ENCODE measurements at places on chromosomes 3 and 15. TPM values are rescaled to one million over a fixed set of nuclear protein-coding genes. Genes with fewer than 3 reads are reported as not detected.

GRCh38 chr15:33848011-33848410 lies 120.3 kb upstream of the CHRM5 start:
- DNase-seq: no peak

GRCh38 chr15:61731099-61731498 lies 329.1 kb downstream of the VPS13C start:
- DNase-seq: no peak

DNA sequence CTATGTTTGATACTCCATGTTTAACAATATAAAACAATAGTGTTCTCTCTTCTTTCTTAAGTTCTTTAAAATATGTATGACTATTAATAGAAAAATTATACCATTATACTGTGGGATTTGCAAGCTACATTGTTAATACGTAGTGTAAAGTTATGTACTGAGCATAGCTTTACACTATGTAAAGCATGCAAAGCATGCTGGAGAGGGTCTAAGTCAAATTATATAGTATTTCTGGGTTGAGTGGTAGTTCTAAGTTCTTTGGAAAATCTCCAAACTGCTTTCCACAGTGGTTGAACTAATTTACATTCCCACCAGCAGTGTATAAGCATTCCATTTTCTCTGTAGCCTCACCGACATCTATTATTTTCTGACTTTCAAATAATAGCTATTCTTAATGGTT lies 253.0 kb downstream of the RAP2B start:
- no peak for DNase-seq

DNA sequence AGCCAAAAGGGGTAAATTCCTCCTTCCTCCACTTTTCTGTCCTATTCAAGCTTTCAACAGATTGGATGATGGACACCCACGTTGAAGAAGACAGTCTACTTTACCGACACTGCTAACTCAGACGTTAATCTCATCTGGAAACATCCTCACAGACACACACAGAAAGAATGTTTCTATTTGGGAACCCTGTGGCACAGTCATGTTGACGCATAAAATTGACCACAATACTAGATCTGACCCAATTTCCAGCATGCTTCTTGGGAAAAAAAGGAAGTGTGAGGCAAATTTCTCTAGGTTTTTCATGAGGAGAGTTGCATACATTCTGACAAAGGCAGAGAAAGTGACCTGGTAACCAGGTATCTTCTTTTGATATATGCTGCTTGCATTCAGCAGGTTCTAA lies 594.1 kb downstream of the FGF12 start:
- DNase-seq: no peak

DNA sequence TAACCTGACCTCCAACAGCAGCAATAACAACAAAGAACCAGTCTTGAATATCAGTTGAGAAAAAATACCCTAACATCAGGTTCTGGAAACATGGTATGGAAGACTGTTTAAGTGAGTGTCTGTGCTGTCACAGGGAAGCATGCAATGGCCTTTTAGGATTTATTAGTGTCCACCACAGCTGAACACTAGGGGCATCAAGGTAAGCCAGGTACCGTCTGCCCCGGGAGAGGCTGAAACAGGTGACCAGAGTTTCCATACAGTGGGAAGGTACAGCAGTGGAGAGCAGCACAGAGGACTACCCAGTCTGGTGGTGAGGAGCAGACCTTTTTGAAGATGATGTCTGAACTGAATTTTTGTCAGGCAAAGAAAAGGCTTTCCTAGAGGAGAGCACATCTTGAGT lies 18.4 kb downstream of the ZDHHC23 start:
- DNase-seq: no peak

DNA sequence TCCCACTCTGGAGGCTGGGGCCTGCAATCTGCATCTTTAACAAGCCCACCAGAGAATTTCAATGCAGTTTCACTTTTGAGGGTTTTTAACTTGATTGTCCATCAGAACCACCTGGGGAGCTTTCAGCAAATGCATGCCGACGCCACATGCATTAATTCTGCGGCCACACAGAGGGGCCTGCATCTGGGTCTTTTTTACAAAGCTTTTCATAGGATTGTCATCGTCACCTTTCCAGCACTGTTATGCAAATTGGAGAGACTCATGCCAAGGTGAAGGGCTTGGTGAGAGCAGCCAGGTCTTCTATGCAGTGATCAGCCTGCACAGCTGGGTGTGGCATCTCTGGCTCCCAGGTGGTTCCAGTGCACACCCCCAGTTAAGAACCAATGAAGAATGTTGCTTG lies 143.0 kb upstream of the CTDSPL start:
- DNase-seq: no peak

The ACKR2 gene
- 15.8 TPM for total RNA-seq

DNA sequence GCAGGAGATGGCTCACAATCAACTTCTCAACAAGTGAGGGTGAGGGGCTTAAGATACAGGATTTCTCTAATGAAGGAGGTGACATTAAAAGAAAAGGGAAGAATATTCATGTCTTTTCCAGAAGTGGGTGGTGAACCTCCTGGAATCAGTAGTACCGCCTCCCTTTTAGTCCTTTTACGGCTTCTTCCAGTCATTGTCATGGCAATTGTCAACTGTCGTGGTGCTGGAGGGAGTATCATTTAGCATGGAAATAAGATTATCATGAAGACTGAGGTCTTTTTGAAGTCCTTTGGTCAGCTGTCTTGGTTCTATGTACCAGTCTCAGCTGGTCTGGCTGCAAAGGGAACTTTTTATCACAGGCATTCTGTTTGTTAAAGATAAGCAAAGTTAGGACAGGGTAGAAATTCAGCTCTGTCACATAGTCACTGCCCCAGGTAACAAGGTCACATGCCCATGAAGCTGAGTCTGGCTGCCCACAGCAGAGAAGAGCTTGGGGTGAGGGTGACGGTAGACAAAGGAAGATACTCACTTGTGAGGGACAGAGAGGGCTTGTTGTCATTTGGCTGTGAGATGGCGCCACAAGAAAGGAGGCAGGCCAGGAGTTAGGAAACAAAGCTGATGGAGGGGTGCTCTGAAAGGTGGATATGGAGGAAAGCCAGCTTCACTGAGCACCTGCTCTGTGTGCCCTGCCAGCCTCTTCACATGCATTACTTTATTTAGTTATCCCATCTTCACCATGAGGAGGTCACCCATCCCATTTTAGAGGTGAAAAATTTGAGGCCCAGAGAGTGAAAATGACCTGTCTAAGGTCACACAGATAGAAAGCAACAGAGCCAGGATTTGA lies 228.2 kb upstream of the TRIM42 start:
- DNase-seq: no peak

DNA sequence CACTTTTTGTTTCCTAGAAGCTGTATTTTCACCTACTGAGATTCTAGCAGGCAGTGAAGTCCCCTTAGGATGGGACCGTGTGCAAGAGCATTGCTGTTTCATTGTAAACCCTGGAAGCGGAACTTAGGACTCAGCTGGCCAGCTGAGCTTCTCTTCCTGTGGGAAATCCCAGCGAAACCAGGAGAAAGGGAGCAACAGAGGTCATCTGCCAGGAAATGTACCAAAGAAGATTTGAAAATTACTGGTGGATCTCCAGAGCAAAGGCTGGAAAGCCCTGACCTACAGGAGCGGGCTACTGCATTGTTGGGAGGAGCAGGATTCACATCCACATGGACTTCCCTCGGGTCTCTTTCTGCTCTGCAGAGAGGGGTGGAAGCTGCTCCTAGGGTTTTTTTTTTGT lies 7.6 kb upstream of the ADPRH start:
- DNase-seq: no peak

DNA sequence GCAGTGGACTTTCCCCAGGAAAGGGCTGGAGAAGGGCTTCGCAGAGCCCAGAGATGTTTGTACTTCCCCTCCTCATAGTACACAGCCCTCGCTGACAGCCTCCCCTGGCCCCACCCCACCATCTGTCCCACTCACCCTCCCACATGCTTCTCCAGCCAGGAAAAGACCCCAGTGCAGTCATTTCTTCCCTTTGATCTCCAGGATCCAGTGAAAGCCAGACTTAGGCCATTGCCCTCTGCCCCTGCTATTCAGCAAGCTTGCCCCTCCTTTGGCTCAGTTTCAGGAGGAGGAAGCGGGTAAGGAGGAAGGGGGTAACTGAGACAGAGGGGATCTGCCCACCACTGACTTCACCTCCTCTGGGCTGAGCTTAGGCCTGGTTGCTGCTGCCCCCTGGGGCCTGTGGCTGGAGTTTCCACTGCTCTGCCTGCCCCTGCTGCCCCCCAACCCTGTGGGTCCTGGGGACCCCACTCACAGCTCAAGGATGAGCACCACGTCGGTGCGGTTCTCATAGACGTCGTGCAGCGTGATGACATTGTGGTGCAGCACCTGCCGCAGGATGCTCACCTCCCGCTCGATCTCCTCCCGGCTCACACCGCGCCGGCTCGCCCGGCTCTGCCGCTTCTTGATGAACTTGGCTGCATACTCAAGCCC lies 63.1 kb downstream of the DAPK2 start:
- DNase-seq: no peak

The XXYLT1 gene
- 10.8 TPM for total RNA-seq

DNA sequence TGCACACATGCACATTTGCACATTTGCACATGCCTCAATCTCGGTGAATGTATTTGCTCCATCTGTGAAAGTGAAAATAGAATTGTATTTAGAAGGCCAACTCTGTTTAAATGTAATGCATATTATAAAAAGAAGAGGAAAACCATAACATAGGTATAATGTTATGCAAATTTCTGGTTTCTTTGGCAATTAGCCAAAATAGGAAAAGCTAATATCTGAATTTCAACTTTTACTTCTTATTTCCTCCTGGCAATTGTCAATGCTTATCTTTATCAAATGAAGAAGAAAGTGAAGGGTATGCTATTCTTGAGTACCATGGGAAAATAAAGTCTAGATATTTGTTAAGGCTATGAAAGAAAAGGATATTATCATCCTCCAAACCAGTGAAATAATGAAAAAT lies 76.7 kb upstream of the SLC2A2 start:
- DNase-seq: no peak

DNA sequence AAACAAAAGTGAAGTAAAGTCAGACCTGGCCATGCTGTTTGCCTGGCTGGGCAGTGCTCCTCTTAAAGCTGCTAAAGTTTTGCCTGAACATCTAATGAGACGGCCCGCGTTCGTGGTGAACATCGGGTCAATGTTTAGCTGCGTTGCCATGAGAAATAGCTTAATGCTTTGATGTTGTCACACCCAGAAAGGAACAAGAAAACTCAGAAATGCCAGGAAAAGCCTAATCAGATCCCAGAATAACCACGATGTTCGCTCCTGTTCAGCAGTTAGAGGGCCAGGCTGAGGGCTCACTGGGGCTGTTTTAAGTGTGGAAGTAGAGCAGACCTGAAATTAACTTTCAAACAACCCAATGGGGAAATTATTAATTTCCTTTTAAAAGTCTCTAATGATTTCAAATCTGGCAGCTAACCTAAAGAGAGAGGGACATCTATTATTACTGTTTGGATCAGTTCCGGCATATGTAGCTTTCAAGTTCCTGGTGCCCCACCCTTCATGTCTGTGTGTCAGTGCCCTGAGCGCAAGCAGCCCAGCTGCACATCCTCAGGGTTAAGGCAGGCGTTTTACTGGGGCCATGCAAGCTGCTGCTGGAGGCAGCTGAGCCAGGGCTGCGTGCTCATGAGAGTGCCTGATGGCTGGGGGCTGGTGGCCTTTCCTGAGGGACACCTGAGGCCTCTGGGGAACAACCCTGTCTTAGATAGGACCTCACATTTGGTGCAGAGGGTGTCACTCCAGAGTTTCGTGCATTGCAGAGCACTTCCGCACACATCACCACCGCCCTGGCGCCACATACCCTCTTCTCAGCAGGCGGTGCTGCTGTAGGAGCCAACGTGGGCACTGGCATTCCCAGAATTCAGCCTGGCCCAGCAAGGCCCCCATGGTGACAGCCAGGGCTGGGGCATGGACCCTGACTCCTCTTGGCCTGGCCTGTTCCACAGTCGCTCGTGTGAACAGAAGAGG lies 76.6 kb downstream of the LRRK1 start:
- DNase-seq: no peak

- DNase-seq: no peak
These were observed 205.6 kb downstream of the TBC1D2B start for GRCh38 chr15:77871852-77872371.

DNA sequence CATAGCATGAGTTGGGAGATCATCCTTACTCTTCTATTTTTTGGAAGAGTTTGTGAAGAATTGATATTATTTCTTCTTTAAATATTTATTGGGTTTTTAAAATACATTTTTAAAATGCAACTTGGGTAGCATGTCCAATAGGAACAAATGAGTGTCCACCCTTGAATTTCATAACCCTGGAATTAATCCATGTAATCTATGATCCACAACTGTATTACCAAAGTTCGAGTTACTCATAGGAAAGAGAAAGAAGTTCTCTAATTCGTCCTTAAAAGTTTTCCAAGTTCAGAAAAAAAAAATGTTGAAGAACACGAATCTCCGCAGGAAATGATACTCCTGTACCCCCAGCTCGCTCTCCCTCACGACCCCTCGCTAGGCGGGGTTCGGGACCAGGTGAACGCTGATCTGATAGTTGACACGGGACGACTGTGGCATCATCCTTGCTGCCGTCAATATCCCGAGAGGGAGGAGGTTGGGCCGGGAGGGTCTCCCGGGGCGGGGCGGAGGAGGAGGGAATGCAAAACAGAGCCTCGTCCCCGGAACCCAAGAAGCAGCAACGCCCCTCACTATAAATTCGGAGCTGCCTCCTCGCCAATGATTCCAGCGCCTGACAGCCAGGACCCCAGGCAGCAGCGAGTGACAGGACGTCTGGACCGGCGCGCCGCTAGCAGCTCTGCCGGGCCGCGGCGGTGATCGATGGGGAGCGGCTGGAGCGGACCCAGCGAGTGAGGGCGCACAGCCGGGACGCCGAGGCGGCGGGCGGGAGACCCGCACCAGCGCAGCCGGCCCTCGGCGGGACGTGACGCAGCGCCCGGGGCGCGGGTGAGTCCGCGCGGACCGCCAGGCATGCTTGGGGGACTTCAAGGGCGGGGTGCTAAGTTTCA lies at the start of gene AGTR1:
Gene AGTR1, plus strand, starts transcription at position 598 of the 884 bp plus-strand sequence. CDS start 43,133 bp downstream, outside the sequence.
- DNase-seq: peak; percentile 56

The SLC30A4 gene
- total RNA-seq: 5.9 TPM

DNA sequence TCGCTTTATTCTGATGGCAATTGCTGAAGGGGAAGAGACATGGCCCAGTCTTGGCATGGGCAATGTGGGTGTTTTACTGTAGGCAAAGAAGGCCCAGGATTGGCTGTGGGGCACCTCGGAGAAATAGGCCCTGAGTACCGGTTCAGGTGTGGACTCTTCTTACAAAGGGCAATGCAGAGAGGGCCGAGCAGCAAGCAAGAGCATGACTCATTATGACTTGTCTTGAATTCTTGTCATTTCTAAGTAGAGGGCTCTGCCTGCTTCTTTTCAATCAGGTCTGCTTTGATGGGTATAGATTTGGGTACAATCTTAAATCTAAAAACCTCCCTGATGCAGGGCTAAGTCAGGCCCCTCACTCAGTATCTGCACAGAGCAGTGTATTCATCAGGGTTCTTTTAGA lies 14.8 kb upstream of the BUB1B start:
- DNase-seq: no peak

- no peak for DNase-seq
These were observed 34.3 kb upstream of the PARP14 start for GRCh38 chr3:122646146-122646988.

The RPL15 gene
- total RNA-seq: 3,809 TPM

The PCOLCE2 gene
- 178 TPM for total RNA-seq

- DNase-seq: no peak
These were observed 16.3 kb downstream of the SNRPN start for GRCh38 chr15:24971052-24971451.

The PCSK6 gene
- 18.0 TPM for total RNA-seq

The CHRD gene
- total RNA-seq: 20.3 TPM

GRCh38 chr15:31934821-31935220 lies 95.5 kb upstream of the CHRNA7 start:
- no peak for DNase-seq

The THAP10 gene
- 5.1 TPM for total RNA-seq
